ENCODE measurements at places on chromosomes 12 and 14.

DNA sequence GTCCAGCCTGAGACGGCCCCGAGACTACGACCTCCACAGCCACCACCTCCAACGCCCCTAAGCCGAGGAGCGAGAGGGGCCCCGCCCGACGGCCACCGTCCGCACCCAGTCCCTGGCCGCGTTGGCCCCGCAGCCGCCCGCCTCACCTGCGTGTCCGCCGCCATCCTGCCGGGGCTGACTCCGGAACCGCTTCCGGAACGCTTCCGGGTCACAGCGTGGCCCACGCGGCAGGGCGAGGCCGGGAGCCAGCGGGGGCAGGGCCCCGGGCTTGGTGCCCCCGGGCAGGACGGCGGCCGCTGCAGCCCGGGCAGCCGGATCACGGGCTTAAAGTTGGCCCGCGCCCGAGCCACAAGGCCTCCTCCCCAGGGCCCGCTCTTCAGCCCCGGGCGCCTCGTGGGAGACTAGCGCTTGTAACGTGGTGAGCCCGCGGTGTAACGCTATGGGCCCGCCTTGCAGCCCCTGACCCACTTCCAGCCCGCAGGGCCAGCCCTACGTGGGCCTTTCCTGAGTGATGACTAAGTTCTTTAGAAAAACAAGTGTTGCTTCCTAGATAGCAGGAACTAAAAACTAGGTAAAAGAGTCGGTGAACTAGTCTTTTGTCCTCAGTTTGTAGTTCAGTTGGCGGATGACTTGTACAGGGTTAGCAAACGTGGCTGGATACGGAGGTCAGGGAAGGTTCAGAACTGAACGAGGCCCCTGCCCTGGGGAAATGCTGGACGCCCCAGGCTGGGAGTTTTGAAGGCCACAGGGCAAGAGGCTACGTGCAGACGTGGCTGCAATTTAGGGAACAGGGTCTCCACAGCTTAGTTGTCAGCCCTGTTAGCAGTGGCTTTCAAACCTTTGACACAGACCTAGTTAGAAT, at the start of gene GCN1:
GCN1 (minus strand) TSS at position 182 of the 862 bp plus-strand sequence; CDS start at position 164, 18 bp downstream.
- DNase-seq: peak; percentile 88

DNA sequence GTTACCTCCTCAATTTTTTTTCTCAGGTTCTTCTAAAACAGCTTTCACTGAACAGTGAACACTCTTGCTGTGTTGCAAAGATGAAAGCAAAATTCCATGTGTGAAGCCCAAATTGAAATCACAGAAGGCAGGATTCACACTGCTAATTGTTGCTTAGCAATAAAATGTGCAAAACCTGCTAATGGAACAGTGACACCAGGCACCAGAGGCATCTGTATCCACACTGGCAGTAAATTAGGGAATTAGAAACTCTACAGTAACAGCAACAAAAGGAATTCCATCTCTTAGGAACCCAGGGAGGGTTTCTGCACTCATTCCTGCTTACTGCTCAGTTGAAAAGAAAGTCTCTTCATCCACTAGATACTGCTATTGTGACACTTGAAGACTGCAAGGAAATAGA, 202.3 kb downstream of the GXYLT1 start:
- DNase-seq: no peak

- no peak for DNase-seq
These were observed 8.8 kb downstream of the SERPINA1 start for GRCh38 chr14:94379291-94380224.

- DNase-seq: no peak
These were observed 149.7 kb upstream of the SLC16A7 start for GRCh38 chr12:59446116-59446515.

- peak; percentile 75 for DNase-seq
These were observed 165.2 kb downstream of the VRK1 start for GRCh38 chr14:96962337-96962736.

GRCh38 chr12:121789233-121789781, 4.2 kb downstream of the RHOF start:
- peak; percentile 86 for DNase-seq

DNA sequence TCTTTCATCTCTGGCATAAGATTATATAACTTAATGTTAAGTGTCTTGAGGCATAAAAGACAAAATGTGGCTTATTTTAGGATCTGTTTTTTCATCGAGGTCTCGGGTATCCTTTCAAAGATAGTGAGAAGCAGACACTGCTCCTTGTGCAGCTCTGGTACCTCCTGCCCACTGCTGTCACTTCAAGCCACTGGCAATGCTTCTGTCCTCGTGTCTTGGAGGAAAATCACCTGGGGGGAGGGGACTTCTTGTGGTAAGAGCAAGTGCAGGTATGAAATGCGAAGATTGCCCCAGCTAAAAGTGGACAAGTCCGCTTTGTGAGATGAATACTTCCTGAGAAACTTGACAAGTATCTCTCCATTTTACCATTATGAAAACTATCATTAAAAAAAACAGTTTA, 37.8 kb upstream of the DYNC1H1 start:
- no peak for DNase-seq

- no peak for DNase-seq
These were observed 27.6 kb upstream of the P2RX4 start for GRCh38 chr12:121182222-121182893.

DNA sequence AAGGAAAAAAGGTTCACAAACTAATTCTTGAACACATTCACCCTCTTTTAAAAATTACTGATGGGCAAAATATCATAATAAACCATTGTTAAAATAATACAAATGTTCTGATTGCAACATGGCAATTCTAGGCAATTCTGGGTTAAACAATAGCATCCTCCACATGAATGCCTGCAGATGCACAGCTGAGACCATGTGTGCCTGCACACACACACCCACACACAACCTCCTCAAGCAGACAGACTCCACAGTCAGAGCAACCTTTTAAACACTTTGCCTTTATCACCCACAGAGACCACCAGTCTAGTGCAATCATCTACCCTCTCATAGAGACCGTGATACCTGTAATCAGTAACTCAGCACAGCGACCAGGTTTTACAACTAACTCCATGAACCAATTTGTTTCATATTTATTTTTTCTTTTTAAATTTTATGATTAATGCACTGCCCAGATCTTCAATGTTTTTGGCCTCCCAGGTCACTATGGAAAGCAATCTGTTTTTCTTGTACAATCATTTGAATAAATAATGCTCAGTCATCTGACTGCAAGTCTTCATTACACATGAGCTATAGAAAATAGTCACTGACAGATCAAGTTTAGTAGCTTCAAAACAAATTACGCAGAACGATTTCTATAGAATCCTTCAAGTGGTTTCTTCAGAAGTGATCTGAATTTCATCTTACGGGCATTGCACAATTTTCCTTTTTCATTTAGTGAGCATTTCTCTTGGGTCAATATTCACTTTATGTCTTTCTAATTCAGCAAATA, 105.8 kb downstream of the PRKD1 start:
- no peak for DNase-seq

GRCh38 chr14:90569606-90570387, 173.0 kb downstream of the CALM1 start:
- DNase-seq: no peak

DNA sequence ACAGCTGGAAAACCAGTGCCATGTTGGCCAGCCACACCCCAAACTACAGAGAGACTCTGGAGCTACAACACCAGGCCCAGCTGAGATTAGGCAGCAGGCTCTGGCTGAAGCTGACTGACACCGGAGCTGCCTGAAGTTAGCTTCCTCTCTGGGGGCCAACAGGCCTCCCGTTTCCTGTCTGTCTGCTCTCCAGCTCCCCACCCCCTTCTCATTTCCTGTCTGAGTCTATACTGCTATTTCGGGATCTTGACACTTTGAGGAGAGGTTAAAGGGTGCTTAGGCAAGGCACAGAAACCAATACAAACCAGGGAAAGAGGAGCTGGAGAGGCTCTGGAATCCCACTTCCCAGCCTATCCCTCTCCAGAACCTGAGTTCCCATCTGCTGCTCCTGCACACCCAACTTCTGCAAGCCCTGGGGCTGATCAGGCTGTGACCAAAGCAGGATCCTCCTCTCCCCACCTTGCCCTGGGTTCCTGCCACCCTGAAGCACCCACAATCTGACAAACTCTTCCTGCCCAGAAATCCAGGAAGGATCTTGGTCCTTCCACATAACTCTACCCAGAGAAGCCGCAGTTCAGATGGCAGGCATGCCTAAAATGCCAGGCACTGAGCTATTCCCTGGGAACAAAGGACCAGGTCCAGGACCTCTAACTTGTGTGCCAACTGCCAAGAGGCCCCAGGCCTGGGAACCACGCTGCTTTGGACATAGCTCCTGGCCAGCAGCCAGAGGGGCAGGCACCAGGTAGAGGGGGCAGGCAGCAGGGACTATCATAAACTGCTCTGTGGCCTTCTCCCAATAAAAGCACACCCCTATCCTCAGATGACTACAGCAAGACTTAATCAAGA, 39.9 kb downstream of the PRPF40B start:
- DNase-seq: peak; percentile 65

GRCh38 chr14:71355324-71356201, 448.3 kb downstream of the PCNX1 start:
- peak; percentile 36 for DNase-seq

GRCh38 chr14:21300892-21301291, 21.0 kb downstream of the RPGRIP1 start:
- no peak for DNase-seq

DNA sequence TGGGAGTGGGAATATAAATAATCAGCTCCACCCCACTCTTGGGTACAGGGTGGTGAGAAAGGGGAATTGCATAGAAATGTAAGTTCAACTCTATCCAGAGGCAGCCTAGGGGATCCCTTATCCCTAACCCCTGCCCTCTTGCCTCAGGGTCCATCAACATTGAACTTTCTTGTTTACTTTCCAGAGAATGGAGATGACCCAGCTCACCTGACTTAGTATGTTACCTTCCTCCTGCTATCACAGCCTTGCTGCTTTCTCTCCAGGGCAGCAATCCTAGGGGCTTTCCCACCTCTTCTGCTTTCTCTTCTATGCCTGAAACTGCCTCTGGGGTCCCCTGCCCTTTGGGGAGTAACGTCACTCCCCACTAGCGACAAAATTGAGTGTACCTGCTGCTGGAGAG, 2.7 kb downstream of the LRP1 start:
- DNase-seq: no peak

DNA sequence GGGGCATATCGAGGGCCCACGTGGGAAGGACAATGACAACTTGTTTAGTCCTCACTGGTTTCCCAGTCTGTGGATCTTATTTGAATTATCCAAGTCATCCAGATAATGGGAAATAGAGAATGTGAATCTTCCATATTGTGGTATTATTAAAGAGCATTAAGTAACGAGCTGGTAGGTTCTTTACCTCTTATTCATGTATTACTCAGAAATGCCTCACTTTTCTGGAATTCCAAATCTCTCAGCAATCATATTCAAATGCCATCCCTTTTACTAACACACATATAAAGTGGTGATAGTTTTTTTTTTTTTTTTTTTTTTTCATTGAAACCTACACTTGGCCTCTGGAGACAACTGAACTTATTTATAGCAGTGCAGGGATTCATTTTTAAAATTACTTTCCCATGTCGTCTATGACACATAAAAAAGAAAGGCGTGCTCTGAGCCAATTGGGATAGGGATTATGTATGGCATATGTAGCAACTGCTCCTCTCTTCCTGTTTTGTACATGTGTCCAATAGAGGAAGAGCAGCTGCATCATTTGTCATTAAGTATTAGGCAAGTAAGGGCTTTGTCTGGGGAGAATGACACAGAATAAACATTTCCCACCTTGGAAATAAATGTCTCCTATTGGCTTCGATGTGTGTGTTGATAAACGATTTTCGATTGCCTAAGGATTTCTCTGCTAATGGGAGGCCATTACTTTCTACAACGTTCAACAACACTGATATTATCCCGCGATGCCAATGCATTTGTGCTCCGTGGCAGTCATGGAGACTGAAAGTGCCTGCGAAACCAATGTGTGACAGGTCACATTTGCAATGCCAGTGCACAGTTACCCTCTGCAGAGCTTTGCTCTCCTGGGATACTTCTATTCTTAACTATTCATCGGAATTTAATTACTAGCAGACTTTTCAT, 78.6 kb upstream of the IFNG-AS1 start:
- no peak for DNase-seq

- no peak for DNase-seq
These were observed 38.5 kb upstream of the KCNK13 start for GRCh38 chr14:90023176-90023896.

- DNase-seq: no peak
These were observed 2.9 kb downstream of the TMEM63C start for GRCh38 chr14:77184396-77185092.

- no peak for DNase-seq
These were observed 24.2 kb upstream of the CLEC14A start for GRCh38 chr14:38280081-38280480.

DNA sequence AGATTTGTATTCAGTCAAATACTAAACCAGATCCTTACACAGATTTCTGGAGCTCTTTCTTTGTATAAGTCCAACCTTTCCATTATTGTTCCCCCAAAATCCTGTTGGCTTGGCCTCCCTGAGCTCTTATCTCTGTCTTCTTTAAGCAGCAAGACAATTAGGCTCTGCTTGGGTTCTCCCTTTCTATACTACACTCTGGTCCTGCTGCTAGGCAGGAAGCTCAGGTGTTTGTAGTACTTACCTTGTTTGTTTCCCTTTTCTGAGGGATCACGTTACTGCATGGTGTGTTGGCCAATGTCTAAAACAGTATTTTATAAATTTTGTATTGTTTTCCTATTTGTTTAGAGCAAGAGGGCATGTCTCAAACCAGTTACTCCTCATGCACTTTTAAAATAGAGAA, 192.9 kb downstream of the PRKD1 start:
- no peak for DNase-seq

- no peak for DNase-seq
These were observed 347.3 kb downstream of the GLT1D1 start for GRCh38 chr12:129200576-129200975.

DNA sequence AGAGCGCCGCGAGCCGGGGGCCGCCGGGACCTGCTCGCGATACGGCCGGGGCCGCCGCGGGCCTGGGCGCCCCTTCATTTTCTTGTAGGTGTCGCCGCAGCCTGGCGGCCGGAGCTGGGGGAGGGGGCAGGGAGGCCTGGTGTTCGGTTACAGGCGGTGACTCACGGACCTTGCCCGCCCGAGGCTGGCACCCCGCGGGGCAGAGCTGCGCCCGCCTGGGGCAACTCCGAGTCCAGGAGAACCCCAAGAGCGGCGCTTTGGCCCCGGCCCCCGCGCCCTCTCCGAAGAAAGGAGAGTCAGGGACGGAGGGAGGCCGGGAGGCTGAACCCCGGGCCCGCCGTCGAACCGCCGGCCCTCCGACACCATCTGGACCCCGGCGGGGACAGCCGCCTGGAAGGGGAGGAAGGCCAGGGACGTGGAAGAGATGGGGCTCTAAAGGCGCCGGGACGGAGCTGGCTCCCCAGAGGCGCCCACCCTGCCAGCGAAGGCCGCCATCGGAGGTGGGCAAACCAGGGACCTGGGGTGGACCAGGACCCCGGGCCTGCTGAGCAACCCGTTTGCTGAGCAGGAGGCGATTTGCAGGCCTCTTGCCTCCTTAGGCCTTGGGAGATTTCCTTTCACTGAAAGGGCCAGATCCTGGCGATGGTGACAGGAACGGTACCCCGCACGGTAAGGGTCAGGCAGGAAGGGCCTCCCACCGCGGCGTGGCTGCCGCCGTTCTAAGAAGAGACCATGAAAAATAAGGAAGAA, 843 bp upstream of the NUAK1 start:
- no peak for DNase-seq

DNA sequence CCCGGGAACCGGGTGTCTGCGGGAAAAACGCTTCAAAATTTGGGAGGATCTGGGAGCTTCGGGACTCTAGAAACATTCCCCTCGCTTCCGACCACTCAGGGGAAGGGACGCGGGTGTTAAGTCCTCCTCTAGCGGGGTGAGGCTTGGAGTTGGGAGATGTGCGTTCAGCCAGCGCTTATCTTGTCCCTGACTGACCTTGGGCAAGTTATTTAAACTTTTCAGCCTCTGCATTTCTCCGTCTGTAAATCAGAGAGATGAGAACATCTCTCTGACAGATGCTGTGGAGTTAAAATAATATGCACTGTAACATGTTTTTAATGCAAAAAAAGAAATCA, 76.9 kb upstream of the ANO4 start:
- DNase-seq: no peak

- DNase-seq: no peak
These were observed 492.7 kb upstream of the MGAT4C start for GRCh38 chr12:86748894-86749293.
